ENCODE measurements at places on chromosomes 7 and 10.

- ATAC-seq, result no peak
Measured at GRCh38 chr7:115825456-115826115, 205.0 kb downstream of the TFEC start.

DNA sequence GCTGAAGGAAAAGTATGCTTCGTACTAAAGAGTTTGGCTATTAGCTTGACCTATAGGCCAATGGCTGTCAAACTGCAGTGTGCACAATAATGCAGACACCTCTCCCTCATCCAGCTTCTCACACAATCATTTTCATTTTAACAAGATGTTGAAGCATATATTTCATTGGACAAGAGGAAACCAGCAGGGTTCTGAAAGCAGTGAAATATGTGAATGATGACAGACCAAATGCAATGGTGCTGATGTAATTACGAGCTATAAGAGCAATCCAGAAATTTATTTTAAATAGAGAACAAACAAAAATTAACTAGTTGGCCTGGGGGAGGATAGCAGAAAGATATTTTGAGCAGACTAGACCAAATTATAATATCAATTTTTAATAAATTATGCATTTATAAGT, 331.5 kb upstream of the AKR1E2 start:
- no peak for ATAC-seq

GRCh38 chr7:71308096-71308495, 176.2 kb downstream of the GALNT17 start:
- ATAC-seq, result peak; percentile 85

DNA sequence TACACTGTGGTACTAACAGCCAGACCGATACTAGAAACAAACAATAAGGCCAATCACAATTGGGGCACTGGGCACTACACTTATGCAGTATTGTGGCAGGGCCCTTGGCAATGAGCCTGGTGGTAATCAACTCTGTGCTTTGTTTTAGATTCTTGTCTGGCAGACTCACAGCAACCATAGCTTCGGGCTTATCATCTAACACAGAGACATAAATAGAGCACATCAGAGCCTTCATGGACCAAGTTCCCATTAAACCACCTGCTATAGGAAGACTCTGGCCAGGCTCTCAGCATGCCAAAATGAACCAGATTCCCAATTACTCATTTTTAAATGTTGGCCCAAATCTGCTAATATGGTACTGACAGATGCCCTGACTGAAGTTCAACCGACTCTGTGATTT, 218.6 kb downstream of the DGKI start:
- no peak for ATAC-seq

DNA sequence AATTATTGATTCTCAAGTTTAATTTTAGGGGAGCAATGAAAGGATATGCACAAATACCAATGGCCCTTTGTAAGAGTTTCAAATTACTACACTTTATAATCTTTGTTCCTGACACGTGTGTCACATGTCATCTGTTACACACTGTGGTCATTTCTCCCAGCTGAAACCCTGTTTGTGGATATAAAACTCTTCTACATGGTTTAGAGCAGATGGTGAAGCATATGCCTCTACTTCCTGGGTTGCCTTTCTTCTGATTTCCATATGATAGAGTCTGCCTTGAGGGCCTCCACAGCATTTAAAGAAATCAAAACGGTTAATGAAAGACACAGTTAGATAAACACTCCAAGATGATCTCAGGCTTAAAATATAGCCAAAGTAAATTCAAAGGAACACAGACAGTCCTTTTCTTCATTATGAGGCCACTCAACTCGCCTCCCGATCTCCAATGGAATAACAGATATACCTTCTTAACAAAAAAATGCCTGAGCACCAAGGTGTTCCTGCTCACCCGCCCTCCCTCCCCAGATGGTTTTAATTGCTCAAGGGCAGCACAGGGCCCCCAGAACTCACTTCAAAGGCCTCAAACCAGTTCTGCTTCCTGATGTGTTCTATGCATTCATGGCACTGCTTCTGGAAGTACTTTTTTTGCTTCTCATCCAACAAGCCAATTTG, 75.0 kb downstream of the CPVL start:
- ATAC-seq, result no peak

DNA sequence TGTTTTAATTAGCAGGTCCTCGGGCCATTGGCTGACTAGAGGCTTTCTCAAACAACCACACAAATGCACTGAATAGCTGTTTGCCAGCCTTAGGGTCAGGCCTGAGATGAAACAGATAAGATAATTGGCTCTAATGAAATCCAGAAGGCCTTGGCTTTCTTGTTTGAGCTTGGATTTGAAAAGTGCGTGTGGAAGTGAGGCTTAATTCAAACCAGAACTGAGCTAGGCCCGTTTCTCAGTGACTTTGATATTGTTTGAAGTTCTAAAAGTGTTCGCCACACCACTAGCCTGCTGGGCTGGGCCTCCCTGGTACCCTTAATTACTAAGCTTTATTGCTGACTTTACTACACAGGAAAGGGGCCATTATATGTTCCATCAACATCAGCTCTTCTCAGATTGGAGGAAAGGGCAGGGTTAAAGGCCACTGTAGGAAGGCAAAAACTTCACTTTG, 270.6 kb downstream of the TWIST1 start:
- ATAC-seq, result no peak

- no peak for ATAC-seq
Measured at GRCh38 chr10:104574838-104575237, 66.3 kb upstream of the SORCS3 start.

- ATAC-seq, result no peak
Measured at GRCh38 chr7:4742051-4742573, 33.3 kb upstream of the AP5Z1 start.

DNA sequence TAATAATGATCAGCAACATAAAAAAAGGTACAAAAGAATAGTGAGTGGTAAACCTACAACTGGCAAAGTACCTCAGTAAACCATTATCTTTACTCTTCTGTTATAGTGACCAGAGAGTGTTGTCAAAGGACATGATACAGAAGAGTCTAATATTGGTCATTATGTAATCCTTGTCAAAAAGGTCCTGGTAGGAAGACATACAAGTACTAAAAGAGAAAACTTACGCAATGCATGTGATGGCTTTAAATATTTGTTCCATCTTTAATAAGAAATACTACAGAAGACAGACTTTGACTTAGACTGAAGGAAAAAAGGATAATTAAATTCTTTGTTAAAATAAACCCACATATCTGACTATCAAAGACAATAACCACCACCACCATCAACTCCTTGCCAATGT, 6.5 kb downstream of the DOCK4 start:
- ATAC-seq, result no peak

- ATAC-seq, result no peak
Measured at GRCh38 chr7:113698556-113699220, 220.1 kb downstream of the PPP1R3A start.

GRCh38 chr10:4639960-4640359, 186.0 kb upstream of the AKR1E2 start:
- ATAC-seq, result peak; percentile 95

- ATAC-seq, result no peak
Measured at GRCh38 chr7:701086-701671, 25.3 kb upstream of the DNAAF5 start.

DNA sequence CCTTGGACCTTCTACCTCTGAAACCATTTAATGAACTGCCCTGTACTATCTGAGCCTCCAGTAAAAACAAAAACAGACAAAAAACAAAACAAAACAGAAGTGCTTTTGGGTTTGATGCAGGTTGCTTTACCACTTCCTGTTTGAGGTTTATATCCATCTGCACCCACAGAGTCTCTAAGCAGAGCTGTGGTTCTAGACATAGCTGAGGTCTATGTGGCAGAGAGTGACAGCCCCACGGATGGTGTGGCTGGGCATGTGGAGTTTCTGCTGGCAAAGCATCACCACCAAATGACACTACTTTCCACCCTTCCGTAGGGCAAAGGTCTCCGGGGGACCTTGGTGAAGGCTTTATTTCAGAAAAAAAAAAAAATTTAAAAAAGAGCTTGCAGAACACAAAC, 754.2 kb downstream of the GRID1 start:
- no peak for ATAC-seq

DNA sequence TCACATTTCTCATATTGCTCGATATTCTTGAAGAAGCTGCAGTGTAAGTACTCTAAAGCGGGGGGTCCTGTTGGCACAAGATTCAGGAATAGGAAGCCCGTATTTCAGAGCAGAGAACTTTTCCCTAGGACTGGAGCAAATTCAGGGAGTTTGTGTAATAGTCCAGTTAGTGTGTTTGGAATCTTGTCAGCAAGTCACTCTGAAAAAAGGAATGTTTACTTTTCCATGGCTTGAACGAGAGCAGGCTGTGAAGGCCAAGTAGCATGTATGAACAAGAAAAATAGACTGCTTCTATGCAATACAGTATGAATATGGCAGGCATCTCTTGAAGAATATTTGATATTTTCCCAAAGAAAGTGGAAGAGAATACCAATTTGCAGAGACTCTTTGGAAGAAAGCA, 39.8 kb downstream of the CDC123 start:
- ATAC-seq, result peak; percentile 67

- ATAC-seq, result no peak
Measured at GRCh38 chr10:104139221-104139620, 17.2 kb downstream of the SFR1 start.

DNA sequence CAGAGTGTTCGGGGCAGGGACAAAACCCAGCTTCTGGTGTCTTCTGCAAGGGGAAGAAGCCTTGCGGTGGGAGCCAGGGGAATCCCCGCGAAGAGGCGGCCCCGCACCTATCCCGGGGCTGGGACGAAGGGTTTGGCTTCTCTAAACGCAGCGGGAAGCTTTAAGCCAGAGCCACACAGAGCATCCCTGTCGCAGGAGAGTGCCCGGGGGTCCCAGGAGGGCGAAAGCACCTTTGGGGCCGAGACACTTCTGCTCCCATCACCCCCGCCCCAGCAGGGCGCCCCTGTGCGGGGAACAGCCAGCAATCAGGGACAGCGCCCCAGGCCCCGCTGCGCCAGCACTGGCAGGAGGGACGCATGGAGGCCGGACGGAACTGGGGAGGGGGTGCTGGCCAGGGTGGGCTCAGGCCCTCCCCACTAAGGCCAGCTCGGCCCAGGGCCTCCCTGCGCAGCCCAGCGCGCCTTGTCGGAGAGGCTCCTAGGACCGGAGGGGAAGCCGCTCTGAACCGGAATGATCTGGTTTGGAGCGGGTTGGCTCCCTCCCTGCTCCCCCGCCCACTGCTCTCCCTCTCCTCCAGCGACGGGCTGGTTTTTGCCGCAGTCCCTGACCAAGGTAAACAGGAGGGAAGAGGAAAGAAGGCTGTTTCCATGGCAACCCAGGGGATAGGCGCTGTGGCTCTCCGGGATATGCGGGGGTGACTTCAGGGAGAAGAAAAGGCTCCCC, 63.9 kb downstream of the TMEM209 start:
- ATAC-seq, result peak; percentile 77

DNA sequence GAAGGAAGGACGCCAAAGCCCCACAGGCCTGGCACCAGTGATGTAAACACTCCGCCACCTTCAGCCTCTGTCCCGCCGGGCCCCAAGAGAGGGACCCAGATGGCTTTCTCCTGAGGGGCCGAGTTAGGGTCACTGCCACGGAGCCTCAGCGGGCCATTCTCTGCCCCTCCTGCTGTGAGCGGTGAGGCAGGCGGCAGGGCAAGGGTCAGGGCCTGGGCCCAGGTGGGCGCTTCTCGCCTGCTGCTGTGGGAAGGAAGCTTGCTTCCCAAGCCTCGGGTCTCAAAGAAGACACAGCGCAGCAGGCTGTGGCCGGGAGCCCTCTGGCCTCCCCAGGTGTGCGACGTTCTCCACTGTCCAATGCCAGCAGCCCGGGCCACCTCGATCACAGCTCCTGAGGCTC, 84.8 kb downstream of the PROSER2 start:
- no peak for ATAC-seq

DNA sequence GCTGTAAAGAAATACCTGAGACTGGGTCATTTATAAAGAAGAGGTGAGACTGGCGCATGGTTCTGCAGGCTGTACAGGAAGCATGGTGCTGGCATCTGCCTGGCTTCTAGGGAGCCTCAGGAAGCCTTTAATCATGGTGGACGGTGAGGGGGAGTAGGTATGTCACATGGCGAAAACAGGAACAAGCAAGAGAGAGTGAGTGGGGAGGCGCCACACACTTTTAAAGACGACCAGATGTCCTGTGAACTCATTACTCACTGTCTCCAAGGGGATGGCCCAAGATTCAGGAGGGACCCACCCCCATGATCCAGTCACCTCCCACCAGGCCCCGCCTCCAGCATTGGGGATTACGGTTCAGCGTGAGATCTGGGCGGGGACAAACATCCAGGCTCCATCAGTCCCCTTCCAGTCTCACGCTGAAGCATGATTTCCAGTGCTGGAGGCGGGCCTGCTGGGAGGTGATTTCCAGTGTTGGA, 3.2 kb downstream of the ZNF316 start:
- ATAC-seq, result peak; percentile 29

- ATAC-seq, result peak; percentile 77
Measured at GRCh38 chr10:77872151-77872946, 54.2 kb downstream of the DLG5 start.

- ATAC-seq, result no peak
Measured at GRCh38 chr10:61487506-61487905, 34.3 kb upstream of the TMEM26 start.

GRCh38 chr10:33509231-33509831, 174.9 kb upstream of the NRP1 start:
- ATAC-seq, result peak; percentile 80

DNA sequence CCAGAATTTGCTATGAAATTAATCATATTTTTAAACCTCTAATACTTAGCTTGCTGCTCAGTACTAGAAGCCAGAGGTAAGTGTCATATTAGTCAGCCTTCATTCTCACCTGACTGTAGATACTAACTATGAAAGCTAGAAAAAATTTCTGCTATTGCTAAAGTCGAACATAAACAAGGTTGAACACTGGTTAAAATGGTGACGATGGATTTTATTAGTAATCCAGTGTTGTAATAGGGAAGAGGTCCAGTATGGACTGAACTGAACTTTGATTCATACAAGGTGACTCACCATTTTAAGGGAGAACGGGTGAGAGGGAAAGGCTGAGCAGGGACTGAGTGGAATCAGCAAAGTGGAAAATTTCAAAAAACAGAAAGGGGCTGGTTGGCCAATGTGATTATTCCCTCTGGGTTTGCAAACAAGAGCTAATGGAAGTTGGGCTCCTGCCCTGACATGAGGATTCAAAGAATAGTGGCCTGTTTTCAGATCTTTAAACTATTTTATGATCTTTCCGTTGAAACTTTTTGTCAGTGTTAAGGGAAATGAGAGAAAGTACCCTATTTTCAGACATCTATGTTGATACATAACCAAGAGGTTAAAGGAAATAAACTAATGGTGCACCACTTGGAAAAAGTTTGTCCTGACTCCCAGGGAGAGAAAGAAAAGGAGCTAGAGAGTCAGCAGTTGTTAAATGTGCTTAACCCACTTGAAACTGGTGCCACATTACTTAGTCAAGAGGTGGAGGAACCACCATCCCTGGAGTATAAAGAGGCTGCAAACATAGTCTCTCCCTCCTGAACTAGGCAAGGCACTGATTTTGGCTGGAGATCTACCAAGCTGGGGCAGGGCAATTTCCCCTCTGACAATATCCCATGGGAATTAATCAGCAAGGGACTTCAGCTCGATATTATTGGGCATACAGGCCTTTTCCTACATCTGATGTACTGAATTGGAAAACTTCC, 15.3 kb upstream of the AKR1C1 start:
- ATAC-seq, result peak; percentile 94

- no peak for ATAC-seq
Measured at GRCh38 chr10:108064746-108065260, 900.3 kb upstream of the SORCS1 start.

GRCh38 chr7:41786944-41787343, 84.1 kb upstream of the INHBA start:
- ATAC-seq, result no peak

Measured in gastroesophageal sphincter (tissue), 4 donors.